ENCODE measurements at places on chromosomes 1 and 21. TPM values are rescaled to one million over a fixed set of nuclear protein-coding genes. Genes with fewer than 3 reads are reported as not detected.

Gene C1QA
- total RNA-seq, result 48.2 TPM

GRCh38 chr21:46409641-46410406 lies 48.9 kb upstream of the DIP2A start:
- no peak overlapping the region for H3K4me3 ChIP-seq
- no peaks in the 10 kb centered on the region for H3K4me1 ChIP-seq
- H3K36me3 ChIP-seq, result peaks cover 50% of the 10 kb centered on the region
- no peak for DNase-seq

DNA sequence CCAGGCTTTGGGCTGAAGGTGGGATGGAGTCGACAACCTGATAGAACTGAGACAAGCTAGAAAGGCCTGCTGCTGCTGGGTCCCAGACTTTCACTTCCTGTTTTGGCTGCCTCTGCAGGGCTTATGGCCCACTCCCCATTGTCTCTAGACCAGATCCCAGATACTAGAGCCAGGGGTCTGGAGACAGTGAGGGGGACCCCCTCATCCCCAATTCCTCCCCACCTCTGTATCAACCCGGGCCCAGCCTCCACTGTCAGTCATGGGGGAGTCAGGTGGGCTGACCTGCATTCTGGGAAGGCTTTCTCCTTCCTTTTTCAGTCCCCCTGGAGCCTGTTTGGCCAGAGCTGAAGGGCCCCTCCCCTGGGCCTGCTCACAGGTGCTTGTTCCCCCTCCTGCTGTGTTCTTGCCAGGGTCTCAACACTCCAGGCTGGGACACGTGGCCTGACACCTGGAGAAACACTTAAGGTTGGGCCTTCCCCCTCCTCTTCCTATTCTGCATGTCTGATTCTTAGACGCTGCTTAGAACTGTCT lies 18.0 kb upstream of the ETV3L start:
- H3K27me3 ChIP-seq, result peaks cover 3% of the 10 kb centered on the region
- no peak overlapping the region for H3K4me3 ChIP-seq
- H3K4me1 ChIP-seq, result no peaks in the 10 kb centered on the region

DNA sequence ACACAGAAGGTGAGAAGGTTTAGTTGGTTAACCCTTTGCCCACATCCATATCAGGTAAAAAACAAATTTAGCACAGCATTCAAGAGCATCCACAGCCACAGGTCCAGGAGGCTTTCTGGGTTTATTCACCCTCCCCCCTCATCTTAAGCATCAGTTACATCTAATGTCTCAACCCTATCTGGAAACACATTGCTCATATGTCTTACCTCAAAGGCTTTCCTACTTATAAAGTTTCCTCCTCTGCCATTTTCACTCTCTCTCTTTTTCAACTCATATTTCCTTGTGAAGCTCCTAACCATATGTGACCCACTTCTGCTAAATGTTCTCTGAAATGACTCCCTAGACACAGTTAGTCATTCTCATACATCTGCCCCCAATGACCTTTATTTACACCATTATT lies 47.9 kb upstream of the RUNX1 start:
- H3K27ac ChIP-seq, result no peak overlapping the region
- no peak overlapping the region for H3K4me3 ChIP-seq
- H3K4me1 ChIP-seq, result no peaks in the 10 kb centered on the region
- DNase-seq, result no peak
- H3K27me3 ChIP-seq, result no peaks in the 10 kb centered on the region
- H3K36me3 ChIP-seq, result no peaks in the 10 kb centered on the region

- no peaks in the 10 kb centered on the region for H3K27me3 ChIP-seq
- DNase-seq, result no peak
- H3K27ac ChIP-seq, result no peak overlapping the region
- H3K36me3 ChIP-seq, result no peaks in the 10 kb centered on the region
- no peak overlapping the region for H3K4me3 ChIP-seq
Observed at GRCh38 chr1:116270316-116271057, 102.6 kb upstream of the ATP1A1 start.

- no peaks in the 10 kb centered on the region for H3K36me3 ChIP-seq
- no peak overlapping the region for H3K4me3 ChIP-seq
- H3K27ac ChIP-seq, result no peak overlapping the region
- H3K27me3 ChIP-seq, result no peaks in the 10 kb centered on the region
Observed at GRCh38 chr1:232283864-232284263, 346.1 kb downstream of the SIPA1L2 start.

DNA sequence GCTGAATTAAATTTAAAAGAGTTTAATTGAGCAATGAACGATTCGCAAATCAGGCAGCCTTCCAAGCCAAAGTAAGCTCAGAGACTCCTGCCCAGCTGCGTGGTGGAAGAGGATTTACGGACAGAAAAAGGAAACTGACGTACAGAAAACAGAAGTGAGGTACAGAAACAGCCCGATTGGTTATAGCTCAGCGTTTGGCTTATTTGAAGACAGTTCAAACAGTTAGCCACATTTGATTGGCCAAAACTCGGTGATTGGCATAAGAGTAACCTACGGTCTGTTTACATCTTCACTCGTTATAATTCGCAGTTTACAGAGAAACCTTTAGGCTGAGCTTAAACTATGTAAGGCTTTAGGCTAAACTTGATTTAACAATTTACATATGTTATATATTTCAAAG lies 46.9 kb downstream of the CR1L start:
- H3K36me3 ChIP-seq, result no peaks in the 10 kb centered on the region
- H3K4me3 ChIP-seq, result no peak overlapping the region
- DNase-seq, result peak; percentile 6
- no peaks in the 10 kb centered on the region for H3K27me3 ChIP-seq
- H3K4me1 ChIP-seq, result no peaks in the 10 kb centered on the region

- H3K36me3 ChIP-seq, result no peaks in the 10 kb centered on the region
- H3K4me1 ChIP-seq, result no peaks in the 10 kb centered on the region
- no peak for DNase-seq
- no peak overlapping the region for H3K4me3 ChIP-seq
Observed at GRCh38 chr21:34046917-34047316, 26.5 kb upstream of the MRPS6 start.

Data from spinal cord (tissue), 10 donors.